Tibial nerve (tissue), 4 donors: ENCODE measurements at places on chromosomes 5 and 9. TPM values are rescaled to one million over a fixed set of nuclear protein-coding genes. Genes with fewer than 3 reads are reported as not detected.

The FCN2 gene
- total RNA-seq, result 1.9 TPM

DNA sequence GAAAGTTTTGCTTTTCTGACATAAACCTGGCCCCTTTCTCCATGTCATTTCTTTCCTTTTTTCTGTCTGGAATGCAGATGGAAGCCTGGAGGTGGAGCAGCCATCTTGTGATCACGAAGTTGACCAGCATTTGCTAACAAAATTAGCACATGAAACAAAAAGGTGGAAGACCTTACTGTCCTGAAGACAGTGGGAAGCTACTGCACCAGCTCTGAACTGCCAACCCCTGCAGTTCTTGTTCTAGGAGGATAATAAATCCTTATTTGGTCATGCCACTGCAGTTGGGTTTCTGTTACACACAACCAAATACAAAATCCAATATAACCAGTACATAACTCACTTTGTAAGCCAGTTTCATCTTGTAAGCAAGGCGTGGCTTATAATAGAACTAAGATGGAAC lies 249.4 kb upstream of the TBCA start:
- no peak overlapping the region for H3K4me3 ChIP-seq
- no peaks in the 10 kb centered on the region for H3K4me1 ChIP-seq
- H3K36me3 ChIP-seq, result no peaks in the 10 kb centered on the region
- H3K27me3 ChIP-seq, result no peaks in the 10 kb centered on the region

The CPEB4 gene
- total RNA-seq, result 26.6 TPM

GRCh38 chr5:71836084-71836483 lies 117.0 kb downstream of the CARTPT start:
- no peak overlapping the region for H3K4me3 ChIP-seq
- H3K27me3 ChIP-seq, result no peaks in the 10 kb centered on the region
- peaks cover 2% of the 10 kb centered on the region for H3K4me1 ChIP-seq
- DNase-seq, result no peak

GRCh38 chr9:137128862-137129455 lies 10.0 kb upstream of the GRIN1 start:
- peak overlapping the region; percentile 65 for H3K4me3 ChIP-seq
- DNase-seq, result no peak
- H3K36me3 ChIP-seq, result no peaks in the 10 kb centered on the region
- no peaks in the 10 kb centered on the region for H3K4me1 ChIP-seq
- peak overlapping the region; percentile 79 for H3K27ac ChIP-seq

The FBP2 gene
- not detected for total RNA-seq

- no peak overlapping the region for H3K27ac ChIP-seq
- no peaks in the 10 kb centered on the region for H3K27me3 ChIP-seq
- DNase-seq, result no peak
- H3K36me3 ChIP-seq, result no peaks in the 10 kb centered on the region
Measured at GRCh38 chr5:73093943-73094342, 26.4 kb upstream of the TMEM171 start.

- no peak for DNase-seq
- no peaks in the 10 kb centered on the region for H3K27me3 ChIP-seq
- no peaks in the 10 kb centered on the region for H3K36me3 ChIP-seq
- H3K4me1 ChIP-seq, result no peaks in the 10 kb centered on the region
Measured at GRCh38 chr5:67401172-67401571, 204.6 kb upstream of the CD180 start.
